Inflammatory macrophage treated with lipopolysaccharide for 1 hour (primary cell): ENCODE measurements at places on chromosomes 2 and 18.

DNA sequence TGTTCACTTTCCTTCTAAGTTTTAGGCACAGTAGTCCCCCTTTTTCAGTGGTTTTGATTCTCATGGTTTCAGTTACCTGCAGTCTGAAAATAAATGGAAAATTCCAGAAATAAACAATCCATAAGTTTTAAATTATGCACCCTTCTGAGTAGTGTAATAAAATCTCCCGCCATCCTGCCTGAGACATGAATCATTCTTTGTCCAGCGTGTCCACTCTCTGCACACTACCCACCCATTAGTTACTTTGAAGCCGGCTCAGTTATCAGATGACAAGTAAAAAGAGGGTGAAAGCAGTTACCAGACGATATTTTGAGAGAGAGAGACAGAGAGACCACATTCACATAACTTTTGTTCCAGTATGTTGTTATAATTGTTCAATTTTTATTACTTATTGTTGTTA is 400.5 kb downstream of the TMX3 start:
- DNase-seq, result no peak

DNA sequence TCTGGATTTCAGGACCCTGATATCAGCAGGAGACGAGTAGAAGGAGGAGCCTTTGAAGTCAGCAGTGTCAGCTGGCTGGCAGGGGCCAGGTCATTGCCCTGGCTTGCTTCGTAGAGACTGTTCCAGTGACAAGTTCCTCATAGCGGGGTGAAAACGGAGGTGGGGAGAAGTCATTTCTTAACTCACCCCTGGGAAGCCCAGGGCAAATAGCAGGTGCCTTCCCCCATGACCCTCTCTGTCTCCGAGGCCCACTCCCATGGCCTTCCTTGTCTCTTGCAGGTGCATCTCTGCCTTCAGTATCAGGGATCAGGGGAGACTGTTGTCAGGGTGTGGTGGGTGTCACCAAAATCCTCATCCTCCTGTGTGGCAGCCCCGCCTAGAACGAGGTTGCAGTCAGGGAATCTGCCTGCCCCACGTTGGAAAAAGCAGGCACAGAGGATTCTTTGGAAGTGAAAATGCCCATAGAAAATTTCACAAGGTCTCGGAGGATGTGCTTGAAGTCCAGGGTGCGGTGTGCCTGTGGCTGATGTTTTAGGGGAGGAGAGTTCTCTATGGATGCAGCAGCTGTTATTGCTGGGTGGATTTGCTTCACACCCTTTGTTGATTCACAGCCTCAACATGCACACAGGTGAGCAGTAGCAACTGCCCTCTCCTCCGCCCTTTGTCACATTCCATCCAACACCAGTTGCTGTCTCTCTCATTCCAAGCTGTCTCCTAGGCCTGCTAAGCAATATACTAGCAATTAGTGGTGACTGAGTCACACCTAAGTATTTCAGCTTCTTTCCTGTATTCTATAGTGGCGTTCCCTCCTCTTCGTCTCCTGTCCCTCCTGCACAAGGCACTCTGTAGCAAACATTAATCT is 142.6 kb upstream of the FHL2 start:
- no peak for DNase-seq

DNA sequence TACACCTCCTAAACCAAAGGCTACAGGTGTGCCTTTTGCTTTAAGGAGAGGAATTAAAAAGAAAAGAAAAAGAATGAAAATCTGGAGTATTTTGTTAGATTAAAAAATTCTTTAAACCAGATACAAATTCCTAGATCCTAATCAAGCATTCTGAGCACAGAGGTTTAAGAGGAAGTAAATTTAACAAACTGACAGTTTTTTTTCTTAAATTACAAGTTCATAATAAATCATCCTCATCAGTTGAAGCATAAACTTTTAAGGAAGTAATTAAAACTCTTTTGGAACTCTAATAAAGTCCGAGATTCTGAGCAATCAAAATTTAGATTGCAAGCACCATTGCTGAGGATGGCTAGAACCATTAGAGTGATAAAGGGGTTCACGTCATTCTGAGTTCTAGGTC is 75.1 kb downstream of the POLE4 start:
- no peak for DNase-seq

- no peak for DNase-seq
Measured at GRCh38 chr2:8510519-8510918, 171.3 kb upstream of the ID2 start.

GRCh38 chr18:24052053-24052452 is 37.5 kb downstream of the TTC39C start:
- no peak for DNase-seq

DNA sequence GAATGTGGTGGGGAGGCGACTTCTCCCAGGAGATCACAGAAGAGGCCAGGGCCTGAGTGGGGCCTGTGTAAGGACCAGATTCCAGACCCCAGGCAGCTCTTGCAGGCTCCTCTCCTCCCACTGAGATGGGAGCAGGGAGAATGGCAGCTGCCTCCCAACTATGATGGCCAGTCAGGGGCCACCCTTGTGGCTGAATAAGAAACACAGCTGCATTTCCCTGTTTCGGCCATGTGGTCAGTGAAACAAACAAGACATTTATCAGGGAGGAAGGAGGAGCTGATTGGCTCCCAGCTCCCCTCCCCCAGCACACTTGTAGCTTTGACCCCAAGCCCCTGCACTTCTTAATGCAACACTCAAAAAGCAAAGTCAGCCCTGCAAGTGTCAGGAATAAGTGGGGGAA is 143.5 kb downstream of the CELF4 start:
- no peak for DNase-seq
